ENCODE measurements at places on chromosomes 2 and 18.
A peak's percentile ranks its signal among the peaks of the same experiment; 100 is the strongest.

DNA sequence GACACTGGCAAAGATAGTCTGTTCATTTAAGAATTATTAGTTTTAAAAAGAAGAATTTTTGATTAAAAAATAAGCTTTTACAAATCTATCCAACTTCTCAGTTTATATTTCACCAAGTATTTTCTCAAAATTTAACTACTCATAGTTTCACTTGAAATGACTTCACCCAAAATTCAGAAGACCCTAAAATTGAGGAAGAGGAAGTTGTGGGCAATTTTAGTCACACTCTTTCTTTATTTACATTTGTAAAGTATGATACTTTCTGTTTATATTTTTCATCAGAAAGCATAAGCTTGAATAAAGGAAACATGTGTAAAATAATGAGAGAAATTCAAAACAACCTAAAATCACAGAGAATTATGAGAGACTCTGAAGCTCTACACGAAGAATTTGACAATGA is 278.8 kb upstream of the MEIS1 start:
- DNase-seq, result no peak

GRCh38 chr18:45954070-45954934 is 12.8 kb downstream of the EPG5 start:
- DNase-seq, result peak; percentile 79

DNA sequence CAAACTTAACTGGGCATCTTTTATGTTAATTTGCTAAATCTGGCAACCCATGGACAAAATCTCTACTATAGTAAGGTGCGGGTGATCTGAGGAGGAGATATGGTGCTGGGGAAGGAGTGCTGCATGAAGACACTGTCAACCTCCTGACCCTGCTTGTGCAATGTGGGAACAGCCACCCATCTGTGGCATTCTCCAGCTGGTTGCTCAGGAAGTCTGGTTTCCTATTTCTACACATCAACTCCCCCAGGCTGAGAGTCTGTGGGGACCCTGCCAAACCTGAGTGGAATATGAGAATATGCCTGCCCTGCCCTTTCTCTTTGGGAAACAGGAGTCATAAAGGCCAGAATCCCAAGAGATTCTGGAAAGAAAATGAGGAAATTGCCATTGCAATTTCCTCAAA is 60.1 kb upstream of the PAX3 start:
- peak; percentile 82 for DNase-seq

DNA sequence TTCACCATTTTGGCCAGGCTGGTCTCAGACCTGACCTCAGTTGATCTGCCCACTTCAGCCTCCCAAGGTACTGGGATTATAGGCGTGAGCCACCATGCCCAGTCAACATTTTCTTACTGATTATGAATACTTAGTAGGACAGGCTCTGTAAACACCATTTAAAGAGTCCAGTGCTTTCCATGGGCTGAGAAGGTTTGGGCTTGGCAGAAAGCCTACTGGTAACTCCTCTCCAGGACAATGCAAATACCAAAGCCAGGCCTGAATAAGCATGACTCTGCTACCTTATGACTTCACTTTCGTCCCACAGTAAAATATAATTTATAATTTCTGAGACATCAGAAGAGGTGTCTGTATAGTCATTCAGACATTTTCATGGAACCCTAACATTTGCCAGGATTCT is 60.2 kb upstream of the FAM117B start:
- DNase-seq, result no peak

- no peak for DNase-seq
Observed at GRCh38 chr2:239960929-239961661, 64.0 kb downstream of the NDUFA10 start.

GRCh38 chr2:30287190-30287840 is 56.0 kb downstream of the LBH start:
- no peak for DNase-seq
